Occipital lobe (tissue), 3 donors: ENCODE measurements at places on chromosomes 1 and 21. TPM values are rescaled to one million over a fixed set of nuclear protein-coding genes. Genes with fewer than 3 reads are reported as not detected.

DNA sequence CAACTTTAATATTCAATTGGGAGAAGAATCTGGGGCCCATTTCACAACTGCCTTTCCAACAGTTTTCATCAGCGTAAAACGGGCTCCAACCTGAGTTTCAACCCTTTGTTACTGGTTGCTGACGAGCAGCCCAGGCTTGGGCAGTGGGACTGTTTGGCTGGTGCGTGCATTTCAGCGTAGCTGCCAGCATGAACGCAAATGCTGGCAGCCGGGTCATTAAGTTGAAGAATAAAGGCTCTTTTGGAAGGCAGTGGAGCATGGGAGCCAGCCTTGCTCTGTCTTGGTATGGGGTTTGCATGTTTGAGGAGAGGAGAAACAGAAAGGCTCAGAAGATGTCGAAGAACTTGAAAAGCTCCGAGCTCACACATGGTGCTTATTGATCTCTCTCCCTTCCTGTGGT lies 40.7 kb downstream of the WDR3 start:
- no peak for DNase-seq

DNA sequence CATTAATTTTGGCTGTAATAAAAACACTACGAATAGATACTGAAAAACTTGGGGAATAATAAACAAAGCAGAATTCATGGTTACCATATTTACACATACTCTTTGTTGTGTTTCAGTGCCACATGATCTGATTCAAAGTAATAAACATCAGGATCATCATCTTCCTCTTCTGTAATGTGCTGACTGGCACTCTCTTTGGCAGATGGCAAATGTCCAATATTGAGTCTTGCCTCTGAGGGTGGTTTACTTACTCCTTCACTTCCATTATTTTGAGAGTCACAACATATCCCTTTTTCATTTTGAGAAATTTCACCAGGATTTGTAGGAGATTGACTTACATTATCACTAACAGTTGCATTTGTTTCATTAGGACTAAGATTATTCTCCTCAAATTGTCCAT lies 50.7 kb downstream of the ZZZ3 start:
- no peak for DNase-seq

GRCh38 chr1:191839891-191840290 lies 318.4 kb upstream of the RGS18 start:
- DNase-seq, result no peak

GRCh38 chr1:99579691-99580172 lies 66.2 kb upstream of the PALMD start:
- DNase-seq, result no peak

DNA sequence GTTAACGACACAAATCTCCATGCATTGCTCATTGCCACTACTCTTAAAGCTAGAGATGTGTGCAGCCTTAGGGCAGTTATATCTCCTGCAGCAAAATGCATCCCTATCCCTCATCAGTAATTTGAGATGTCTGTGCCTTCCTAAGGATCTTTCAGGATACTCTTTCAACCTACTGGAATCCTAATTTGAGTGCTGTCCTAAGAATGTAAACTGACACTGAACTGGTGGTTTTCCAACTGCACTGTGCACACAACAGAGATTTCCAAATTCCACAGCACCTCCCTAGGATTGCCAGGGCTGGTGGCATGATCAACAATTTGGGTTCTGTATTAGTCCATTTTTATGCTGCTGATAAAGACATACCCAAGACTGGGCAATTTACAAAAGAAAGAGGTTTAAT lies 193.9 kb downstream of the LTN1 start:
- DNase-seq, result no peak

Gene TINAGL1
- total RNA-seq, result 2.8 TPM

GRCh38 chr1:243523766-243524165 lies 267.9 kb downstream of the SDCCAG8 start:
- no peak for DNase-seq

Gene TCHH
- total RNA-seq, result not detected

DNA sequence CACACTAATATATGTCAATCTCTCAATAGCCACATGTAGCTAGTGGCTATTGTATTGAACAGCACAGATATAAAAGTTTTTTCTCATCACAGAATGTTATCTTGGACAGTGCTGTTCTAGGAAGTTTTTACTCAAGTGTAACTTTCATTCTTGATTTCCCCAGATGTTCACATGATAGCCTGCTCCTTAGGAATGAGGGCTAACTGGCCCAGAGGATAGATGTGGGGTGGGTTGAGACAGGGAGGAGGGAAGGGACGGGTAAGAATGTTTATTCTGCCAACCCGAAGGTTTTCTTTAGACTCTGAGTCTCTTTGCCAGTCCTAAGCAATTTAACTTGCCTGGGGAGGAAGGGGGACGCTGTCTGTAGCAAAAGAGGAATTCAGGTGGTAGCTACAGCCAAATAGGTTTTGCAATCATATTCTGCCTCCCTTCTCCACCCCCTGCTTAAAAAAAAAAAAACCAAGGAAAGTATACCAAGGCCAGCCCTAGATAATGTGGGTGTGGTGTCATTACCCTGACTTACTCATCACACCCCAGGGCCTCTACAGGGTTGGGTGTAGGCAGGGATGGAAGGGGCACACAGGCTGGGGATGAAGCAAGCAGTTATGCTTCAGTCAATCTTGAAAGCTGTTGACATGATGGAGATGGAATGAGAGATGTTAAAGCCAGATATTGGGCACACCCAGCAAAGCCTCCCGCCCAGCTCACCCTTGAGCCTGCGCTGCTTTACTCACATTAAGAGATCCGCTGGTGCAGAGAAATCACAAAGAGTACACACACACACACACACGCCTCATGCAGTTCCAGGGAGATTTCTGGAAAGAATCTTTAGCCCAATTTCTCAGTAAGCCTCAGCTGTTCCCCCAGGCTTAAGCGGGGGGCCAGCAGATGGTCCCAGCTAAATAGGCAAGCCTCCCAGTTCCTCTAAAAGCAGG lies 59.9 kb downstream of the PLXNA2 start:
- DNase-seq, result no peak

DNA sequence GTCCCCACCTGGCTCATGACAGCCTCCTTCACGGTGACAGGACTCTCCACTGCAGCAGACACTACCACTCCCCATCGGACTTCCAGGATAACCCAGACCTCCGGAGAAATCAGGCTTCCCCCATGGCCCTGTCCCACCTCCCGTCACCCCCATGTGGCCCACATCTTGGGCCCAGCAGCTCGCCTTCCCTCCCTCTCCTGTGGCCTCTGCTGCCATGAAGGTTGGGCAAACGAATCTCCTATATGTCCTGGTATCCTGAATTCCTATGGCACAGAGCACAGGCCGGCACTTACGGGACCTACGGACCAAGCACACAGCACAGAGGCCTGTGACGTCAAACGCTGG lies 82.0 kb downstream of the NPHP4 start:
- DNase-seq, result no peak

DNA sequence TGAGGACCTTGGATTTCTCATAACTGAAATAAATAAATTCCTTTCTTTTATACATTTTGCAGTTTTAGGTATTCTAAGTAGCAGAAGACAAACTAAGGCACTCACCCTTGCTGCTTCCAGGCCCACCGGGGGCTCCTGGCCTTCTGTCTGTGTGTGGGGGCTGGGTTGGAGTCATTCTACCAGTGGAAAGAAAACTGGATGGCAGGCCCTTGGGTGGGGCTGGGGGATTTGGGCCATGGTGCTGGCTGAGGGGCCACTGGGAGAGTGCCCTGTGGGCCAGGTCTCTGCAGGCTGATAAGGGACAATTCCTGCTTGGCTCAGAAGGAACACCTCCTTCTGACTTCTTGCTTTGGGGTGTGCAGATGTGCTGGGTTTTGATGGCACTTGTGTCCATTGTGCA lies 54.0 kb upstream of the CSF3R start:
- DNase-seq, result no peak

GRCh38 chr21:21547368-21547953 lies 549.3 kb downstream of the NCAM2 start:
- DNase-seq, result no peak

DNA sequence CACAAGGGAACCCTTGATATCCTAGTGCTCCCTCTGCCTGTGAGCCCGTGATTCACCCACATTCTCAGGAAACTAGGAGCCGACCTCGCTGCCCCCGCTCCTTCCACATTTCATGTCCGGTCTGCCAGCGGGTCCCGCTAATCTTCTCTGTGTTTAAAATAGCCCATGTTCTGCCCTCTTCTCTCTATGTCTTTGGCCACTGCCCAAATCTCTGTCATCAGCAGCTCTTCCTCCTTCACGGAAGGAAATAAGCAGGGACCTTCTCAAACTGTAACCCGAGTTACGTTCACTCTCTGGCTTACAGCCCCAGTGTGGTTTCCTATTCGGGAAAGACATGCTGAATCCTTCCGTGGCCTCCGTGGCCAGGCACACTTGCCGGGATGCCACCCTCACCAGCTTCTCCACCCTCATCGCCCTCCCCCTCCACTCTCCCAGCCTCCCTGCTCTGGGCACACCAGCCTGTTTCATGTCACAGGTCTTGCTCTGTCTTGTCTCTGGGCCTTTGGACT lies 21.1 kb upstream of the UBXN10 start:
- DNase-seq, result no peak

Gene KIF17
- total RNA-seq, result 4.4 TPM

Gene FAM72D
- 1.1 TPM for total RNA-seq

DNA sequence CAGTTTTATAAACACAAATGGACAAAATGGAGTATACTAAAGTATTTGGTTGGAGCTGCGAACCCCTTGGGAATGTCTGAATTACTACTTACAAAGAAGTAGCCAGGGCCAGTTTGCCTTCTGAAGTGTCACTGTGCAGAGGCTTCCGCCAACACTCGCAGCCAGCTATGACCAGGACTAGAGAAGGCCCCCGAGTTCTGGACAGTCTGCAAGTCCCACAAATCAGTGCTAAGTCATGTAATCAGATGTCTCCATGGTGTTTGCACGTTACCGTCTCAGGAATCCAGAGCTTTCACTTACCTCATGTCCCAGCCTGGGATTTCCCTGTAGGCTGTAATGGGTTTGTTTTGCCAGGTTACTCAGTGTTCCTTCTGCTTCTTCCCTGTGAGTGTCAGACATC lies 106.6 kb upstream of the SPAG17 start:
- no peak for DNase-seq

DNA sequence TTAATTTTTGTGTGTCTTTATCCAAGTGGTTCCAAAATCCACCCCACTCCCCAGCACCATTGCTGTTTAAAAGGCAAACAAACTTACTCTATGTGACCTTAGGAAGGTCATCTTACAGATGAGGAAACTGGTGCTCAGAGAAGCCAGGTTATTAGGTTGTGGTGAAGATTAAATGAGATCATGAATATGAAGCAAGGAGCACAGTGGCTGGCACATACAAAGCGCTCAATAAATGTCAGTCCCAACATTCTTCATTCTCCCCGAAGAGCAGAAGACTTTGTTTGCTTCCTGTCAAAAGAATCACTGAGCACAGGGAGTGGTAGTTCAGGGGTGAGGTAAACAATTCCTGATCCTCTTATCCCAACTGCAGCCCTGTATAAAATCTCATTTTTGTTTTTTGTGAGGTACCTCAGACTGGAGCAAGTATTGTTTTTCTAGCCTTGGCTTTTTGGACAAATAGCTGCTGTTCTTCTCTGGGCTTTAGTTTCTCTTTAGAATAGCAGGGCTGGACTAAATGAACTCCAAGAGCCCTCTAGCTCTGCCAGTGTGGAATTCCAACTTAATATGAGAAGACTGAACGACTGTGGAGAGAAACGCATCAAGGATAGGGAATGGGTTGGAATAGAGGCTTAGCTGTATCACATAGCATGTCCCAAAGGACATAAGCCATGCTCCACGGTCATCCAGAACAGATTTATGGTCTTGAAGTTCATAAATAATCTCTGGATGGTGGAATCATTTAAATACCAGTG lies 455.3 kb upstream of the USP24 start:
- no peak for DNase-seq

DNA sequence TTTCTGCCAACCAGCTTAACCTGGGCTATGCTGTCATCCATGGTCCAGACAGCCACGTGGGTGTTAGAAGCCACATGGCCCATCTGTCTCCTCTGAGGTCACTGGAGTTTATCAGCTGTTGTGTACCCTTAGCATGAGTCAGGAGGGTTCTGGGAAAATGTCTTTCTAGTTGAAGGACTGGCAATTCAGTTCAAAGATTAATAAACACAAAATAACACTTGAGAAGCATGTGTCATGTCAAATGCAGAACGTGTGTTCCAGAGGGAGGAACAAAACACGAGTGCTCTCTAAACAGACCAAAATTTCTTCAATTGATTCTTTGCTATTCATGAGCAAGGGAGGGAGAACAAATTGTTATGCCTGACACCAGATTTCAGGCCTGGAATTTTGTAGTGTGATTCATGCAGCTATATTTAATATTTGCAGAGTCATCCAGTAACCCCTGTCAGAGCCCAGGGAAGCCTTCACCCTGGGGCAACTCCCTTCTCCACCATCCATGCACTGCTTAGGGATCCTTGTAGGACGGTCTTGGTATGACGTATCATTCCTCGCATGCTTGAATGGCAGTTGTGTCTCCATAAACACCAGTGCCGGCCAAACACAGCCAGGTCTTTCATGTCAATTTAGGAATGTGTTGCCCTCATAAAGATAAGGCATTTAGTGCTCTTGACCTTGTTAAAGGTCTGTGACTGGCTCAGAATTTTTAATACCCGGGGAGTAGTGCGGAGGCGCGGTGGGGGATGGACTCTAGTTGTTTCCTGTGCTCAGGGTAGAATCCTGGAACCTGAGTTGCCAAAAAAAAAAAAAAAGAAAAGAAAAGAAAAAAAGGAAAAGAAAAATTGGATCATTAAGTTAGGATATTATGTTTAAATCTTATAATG lies 27.7 kb upstream of the DYRK1A start:
- no peak for DNase-seq
